ENCODE measurements at places on chromosomes 4 and X. TPM values are rescaled to one million over a fixed set of nuclear protein-coding genes. Genes with fewer than 3 reads are reported as not detected.

DNA sequence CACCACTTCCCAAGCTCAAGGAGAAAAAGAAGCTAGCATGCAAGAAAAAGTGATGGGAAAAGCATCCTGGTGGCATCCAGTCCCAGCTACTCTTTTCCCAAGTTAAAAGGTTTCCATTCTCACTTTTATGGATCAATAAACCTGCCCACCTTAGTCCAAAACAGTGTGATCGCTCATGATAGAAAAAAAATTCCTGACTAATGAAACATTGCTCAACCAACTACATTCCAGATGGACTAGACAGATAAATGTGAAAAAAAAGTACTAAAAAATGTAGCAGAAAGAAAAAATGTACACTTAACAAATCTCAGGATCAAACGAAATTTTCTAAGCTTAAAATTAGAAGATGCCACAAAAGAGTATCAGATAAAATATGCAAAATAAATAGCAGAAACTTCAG is 312.2 kb downstream of the TMA16 start:
- no peak for DNase-seq

- no peak for DNase-seq
Measured at GRCh38 chrX:51804741-51805140, 61.5 kb downstream of the GSPT2 start.

Gene SCD5
- 45.0 TPM for total RNA-seq

DNA sequence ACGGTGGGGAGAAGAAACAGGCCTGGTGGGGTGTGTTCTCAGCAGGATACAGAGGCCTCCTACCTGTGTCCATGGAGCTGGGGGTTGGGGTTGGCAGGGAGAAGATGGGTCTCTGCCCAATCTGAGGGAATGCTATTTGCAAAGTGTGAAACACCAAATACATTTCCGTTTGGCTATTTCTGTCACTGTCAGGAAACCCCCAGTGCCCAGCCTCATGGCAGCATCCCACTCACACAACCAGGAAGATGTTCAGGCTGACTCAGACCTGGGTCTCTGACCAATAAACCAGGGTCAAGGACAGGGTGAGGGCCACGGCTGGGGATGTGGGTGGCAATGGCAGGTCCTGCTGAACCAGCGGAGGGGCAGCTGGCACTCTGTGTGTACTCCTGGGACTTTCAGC is 41.3 kb downstream of the BCOR start:
- DNase-seq: peak; percentile 18

Gene BMX
- total RNA-seq: not detected
